ENCODE measurements at places on chromosomes 11 and 22. TPM values are rescaled to one million over a fixed set of nuclear protein-coding genes. Genes with fewer than 3 reads are reported as not detected.

DNA sequence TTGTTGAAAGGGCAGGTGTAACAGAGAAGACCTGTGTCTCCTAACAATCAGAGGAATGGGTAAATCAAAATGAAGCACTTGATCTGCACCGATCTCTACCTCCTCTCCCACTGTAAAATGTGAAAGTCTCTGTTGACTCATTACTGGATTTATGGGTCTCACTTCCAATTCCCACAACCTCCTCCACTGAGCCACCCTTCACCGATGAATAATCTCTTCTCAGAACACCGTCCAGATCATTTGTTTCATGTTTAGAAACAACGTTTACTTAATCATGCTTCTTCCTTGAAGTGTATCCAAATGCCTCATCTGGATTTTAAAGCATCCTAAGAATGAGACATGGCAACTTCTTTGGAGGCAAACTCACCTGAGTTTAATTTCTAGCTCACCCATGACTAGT, 643.6 kb downstream of the ETS1 start:
- no peak for DNase-seq
- H3K4me3 ChIP-seq, result no peak overlapping the region
- no peaks in the 10 kb centered on the region for H3K27me3 ChIP-seq
- no peaks in the 10 kb centered on the region for H3K4me1 ChIP-seq

DNA sequence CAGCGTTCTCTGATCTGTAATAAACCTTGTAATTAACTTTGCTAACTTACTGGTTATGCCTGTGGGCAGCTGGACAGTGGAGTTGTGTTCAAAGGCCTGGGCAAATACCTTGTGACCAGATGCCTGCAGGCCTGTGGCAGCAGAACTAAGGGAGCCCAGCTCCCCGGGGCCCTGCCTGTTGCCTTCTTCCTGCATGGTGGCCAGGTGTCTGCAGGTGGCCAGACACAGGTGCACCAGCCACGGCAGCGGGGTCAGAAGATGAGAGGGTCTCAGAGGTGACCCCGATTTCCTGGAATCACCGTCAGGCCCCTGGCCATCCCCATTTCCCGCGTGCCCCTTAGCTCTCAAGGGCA, 127.2 kb downstream of the OSBP2 start:
- H3K4me3 ChIP-seq, result no peak overlapping the region
- H3K27me3 ChIP-seq, result no peaks in the 10 kb centered on the region
- no peak for DNase-seq
- H3K4me1 ChIP-seq, result no peaks in the 10 kb centered on the region
- no peaks in the 10 kb centered on the region for H3K36me3 ChIP-seq
- H3K27ac ChIP-seq, result no peak overlapping the region

GRCh38 chr11:133732109-133732674, 113.1 kb downstream of the SPATA19 start:
- H3K4me1 ChIP-seq, result no peaks in the 10 kb centered on the region
- H3K4me3 ChIP-seq, result no peak overlapping the region
- H3K27ac ChIP-seq, result no peak overlapping the region
- H3K36me3 ChIP-seq, result no peaks in the 10 kb centered on the region

DNA sequence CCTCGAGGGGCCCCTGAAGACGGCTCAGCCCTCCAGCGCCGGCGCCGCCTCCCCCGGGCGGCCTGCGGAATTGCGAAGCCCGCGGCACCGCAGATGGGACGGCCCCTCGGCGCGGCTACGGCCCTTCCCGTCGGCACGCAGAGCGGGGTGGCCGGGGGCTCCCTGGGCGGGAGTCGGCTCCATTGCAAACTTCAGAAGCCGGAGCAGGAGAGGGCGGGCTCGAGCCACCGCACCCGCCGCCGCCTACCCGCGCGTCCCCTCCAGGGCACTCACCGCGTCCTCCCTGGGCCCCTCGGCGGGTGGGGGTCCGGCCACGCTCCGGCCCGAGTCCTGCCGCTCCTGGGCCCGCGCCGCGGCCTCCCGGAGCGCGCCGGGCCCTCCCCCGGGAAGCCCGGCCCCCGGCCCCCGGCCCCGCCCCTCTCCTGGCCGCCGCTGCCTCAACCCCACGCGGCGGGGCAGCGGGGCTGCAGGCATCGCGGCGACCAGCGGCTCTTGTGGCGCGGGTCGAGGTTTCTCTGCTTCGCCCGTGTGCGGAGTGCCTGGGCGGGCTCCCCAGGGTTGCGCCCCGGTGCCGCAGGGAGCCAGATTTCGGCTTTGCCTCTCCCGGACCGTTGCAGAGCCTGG, at the start of gene PACSIN3:
Gene PACSIN3, minus strand, starts transcription at position 359 of the 624 bp plus-strand sequence. CDS start 3,707 bp downstream, outside the sequence.
- no peaks in the 10 kb centered on the region for H3K27me3 ChIP-seq
- peaks cover 22% of the 10 kb centered on the region for H3K4me1 ChIP-seq
- no peaks in the 10 kb centered on the region for H3K36me3 ChIP-seq
- DNase-seq, result peak; percentile 66
- peak within 1 kb of the TSS; percentile 89 for H3K27ac ChIP-seq
- H3K4me3 ChIP-seq, result peak within 1 kb of the TSS; percentile 86

- H3K27ac ChIP-seq, result no peak overlapping the region
- no peaks in the 10 kb centered on the region for H3K27me3 ChIP-seq
These were observed 88.8 kb downstream of the ABTB2 start for GRCh38 chr11:34268906-34269430.

GRCh38 chr11:131079036-131079435, 162.8 kb upstream of the SNX19 start:
- no peak overlapping the region for H3K27ac ChIP-seq
- no peak for DNase-seq
- H3K4me1 ChIP-seq, result no peaks in the 10 kb centered on the region
- H3K27me3 ChIP-seq, result no peaks in the 10 kb centered on the region
- H3K4me3 ChIP-seq, result no peak overlapping the region
- no peaks in the 10 kb centered on the region for H3K36me3 ChIP-seq

- no peaks in the 10 kb centered on the region for H3K4me1 ChIP-seq
- no peaks in the 10 kb centered on the region for H3K27me3 ChIP-seq
- H3K36me3 ChIP-seq, result no peaks in the 10 kb centered on the region
- H3K4me3 ChIP-seq, result no peak overlapping the region
- H3K27ac ChIP-seq, result no peak overlapping the region
These were observed 7.0 kb downstream of the FGF3 start for GRCh38 chr11:69812256-69812655.

Gene NCF4
- 21.2 TPM for total RNA-seq

Gene ARHGEF12
- 82.6 TPM for total RNA-seq

Gene ACTN3
- not detected for total RNA-seq

Gene RBFOX2
- total RNA-seq, result 311 TPM

Gene DCDC1
- total RNA-seq, result 8.0 TPM

Gene SAA4
- total RNA-seq, result not detected
